ENCODE measurements at places on chromosomes 5 and 9.

DNA sequence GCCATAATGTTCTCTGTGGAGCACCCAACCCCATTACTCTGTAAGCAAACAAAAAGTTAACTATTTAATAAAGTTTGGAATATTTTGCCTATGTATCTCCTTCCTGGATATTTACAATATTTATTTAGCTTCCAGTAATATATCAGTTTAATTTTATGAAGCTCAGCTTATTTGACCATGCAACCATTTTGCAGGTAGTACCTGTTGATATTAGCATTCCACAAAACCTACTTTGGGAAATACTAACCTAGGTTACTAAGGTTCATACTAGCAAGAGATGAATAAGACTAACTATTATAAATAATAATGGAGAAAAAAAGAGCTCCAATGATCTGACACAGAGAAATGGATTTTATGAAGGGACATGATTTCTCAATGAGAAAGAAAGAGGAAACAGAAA is 506.4 kb downstream of the PDE4D start:
- DNase-seq: no peak

DNA sequence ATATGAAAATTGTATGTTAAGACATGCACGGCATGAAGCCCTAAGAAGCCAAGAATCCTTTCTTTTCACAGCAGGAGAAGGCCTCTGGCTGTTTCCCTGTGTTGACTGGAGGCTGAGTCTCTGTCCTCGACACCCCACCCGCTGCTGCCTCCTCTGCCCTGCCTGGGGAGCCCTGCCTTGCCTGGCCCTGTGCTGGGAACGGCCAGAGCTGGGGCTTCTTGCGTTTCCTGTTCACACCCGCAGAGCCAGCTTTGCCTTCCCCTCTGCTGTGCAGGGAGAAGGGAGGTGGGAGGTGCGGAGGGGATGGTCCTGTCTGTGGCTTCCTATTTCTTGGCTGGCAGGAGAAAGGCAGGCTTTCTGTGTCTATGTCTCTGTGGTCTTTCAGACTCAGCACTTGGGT is 6.9 kb upstream of the GMCL2 start:
- DNase-seq: no peak

GRCh38 chr9:93574091-93574899 is 2.1 kb upstream of the PHF2 start:
- no peak for DNase-seq

GRCh38 chr5:5340206-5340729 is 82.2 kb upstream of the ICE1 start:
- peak; percentile 37 for DNase-seq

DNA sequence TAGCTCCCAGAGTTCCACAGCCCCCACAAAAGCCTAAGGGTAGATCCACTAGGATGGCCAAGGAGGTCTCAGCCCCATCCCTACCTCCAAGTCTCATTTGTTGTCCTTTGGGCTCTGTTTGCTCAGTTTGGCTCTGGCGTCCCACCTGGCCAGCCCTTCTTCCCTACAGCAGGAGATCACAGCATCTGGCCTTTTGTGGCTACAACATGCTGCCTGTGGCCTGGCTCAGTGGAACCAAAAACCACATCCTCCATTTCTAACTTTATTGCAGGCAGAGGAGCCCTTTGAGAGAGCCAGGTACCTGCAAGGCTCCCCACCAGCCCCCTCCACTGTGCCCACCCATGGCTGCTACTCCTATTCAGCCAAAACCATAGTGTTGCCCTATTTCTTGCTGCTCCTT is 11.4 kb downstream of the JADE2 start:
- DNase-seq: no peak

GRCh38 chr9:121485623-121486022 is 14.0 kb downstream of the GGTA1 start:
- DNase-seq: no peak

DNA sequence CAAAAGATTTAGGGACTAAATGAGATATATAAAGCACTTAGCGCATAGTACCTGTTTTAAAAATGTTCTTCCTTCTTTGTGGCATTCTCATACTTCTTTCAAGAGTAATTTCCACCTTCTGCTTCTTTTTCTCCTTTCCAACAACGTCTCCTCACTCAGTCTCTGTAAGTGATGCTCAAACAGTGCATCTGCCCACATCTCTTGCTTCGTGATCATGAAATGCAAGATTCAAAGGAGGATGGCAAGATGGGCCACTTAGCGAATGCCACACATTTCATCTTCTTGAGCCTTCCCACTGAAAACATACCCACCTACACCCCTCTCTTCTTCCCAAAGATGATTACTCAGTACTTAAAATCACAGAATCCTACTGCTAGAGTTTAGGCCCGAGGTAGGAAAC is 36.9 kb downstream of the MACIR start:
- DNase-seq: no peak

Measured in endothelial cell (in vitro differentiated cells).